Stimulated activated CD4-positive, alpha-beta T cell treated with anti-CD3 and anti-CD28 coated beads, Interleukin-4, amount 100 ng/mL, for 48 hours (primary cell): ENCODE measurements at places on chromosomes 4 and X.

DNA sequence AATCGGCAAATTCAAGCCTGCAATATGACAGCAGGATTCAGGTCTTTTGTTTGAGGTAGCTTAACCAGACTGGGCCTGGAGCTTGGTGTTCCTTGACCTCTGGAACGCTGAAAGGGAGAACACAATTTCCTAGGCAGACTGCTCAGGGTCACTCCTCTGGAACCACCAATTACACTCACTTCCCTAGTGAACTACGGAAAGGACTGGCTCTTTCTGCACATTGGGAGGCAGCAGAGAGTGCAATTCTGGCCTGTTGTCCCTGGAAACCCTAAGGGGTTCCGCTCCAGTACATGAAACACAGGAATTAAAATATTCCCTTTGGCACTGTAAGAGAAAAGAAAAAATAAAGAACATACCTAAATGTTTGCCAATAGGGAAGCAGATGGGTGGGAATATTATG, 58.6 kb downstream of the GPC3 start:
- DNase-seq, result no peak

GRCh38 chr4:38284294-38285030, 324.3 kb downstream of the PTTG2 start:
- no peak for DNase-seq

- no peak for DNase-seq
These were observed 4.4 kb downstream of the GSPT2 start for GRCh38 chrX:51747671-51748070.

GRCh38 chr4:10108391-10108790, 8.2 kb downstream of the WDR1 start:
- DNase-seq, result no peak

- DNase-seq, result no peak
These were observed 59.9 kb downstream of the C4orf51 start for GRCh38 chr4:145739845-145740244.

- no peak for DNase-seq
These were observed 148.2 kb downstream of the FAM47B start for GRCh38 chrX:35090801-35091200.

GRCh38 chrX:2370456-2370855, 130.3 kb downstream of the DHRSX start:
- DNase-seq, result no peak

- DNase-seq, result no peak
These were observed 66.3 kb downstream of the ZFYVE28 start for GRCh38 chr4:2352171-2352570.

GRCh38 chr4:47667552-47667951, 170.3 kb downstream of the CORIN start:
- no peak for DNase-seq

DNA sequence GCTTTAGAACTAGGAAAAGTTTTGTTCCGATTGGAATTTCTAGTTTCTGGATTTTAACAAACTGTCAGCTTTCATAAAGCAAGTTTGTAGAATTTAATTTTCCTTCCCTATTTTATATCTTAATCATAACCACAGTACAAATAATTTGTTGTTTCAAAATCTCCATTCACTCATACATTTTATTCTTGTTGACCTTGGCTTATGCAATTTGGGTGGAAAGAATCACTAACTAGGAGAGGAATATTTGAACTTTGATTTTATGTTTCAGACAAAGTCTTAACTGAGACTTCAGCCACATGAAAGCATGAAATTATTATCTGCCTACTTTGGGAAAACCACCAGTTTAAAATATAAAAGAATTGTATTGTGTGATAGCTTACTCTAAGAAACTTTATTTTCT, 427.9 kb downstream of the SPRY1 start:
- no peak for DNase-seq

GRCh38 chr4:107619731-107620130, 100.3 kb downstream of the PAPSS1 start:
- no peak for DNase-seq

- no peak for DNase-seq
These were observed 464.9 kb downstream of the GRXCR1 start for GRCh38 chr4:43357252-43357974.

- no peak for DNase-seq
These were observed 6.9 kb upstream of the HDAC6 start for GRCh38 chrX:48794911-48795515.

DNA sequence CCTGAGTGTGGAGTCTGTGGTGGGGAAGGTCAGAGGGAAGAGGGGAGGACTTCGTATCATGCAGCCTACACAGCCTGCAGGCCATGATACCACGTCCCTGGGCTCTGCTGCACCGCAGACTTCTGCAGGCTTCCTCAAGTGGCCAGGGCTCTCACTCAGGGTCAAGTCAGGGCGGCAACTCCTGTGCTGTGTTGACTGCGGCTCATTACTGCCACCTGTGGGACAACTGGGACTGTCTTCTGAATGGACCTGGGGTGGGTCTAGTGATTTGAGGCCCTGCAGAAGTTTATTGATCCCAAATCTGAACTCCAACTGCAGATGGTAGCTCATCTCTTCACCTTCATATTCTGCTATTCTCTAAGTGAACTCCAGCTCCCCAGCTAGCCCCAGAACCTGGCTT, 167.1 kb downstream of the NSUN7 start:
- DNase-seq, result peak; percentile 55

GRCh38 chr4:153152501-153153338, 51.5 kb upstream of the TRIM2 start:
- peak; percentile 74 for DNase-seq

DNA sequence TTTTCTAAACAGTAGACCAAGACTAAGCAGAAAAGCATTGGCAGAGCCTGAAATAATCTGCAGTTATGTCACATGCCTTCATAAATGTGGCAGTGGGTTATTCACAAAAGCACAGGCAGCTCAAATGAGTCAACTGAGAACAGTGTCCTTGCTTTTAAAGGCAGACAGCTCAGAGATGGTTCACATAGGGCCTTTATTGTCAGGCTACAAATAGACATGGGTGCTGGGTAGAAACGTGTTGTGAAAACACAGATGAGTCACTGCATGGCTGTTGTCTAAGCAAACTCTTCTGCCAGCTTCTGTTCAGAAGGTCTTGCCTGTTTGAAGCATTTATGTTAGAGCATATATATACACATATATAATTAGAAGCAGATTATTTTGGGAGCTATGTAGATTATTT, 118.0 kb downstream of the SLC4A4 start:
- DNase-seq, result no peak

- DNase-seq, result no peak
These were observed 61.6 kb upstream of the DMD start for GRCh38 chrX:33272986-33273385.

- DNase-seq, result no peak
These were observed 55.1 kb downstream of the NAF1 start for GRCh38 chr4:163111588-163111987.

GRCh38 chr4:174260099-174260498, 23.4 kb downstream of the FBXO8 start:
- no peak for DNase-seq

GRCh38 chrX:134375691-134376090, 84.3 kb upstream of the HPRT1 start:
- no peak for DNase-seq

- no peak for DNase-seq
These were observed 1049.2 kb upstream of the INTU start for GRCh38 chr4:126583509-126583908.

DNA sequence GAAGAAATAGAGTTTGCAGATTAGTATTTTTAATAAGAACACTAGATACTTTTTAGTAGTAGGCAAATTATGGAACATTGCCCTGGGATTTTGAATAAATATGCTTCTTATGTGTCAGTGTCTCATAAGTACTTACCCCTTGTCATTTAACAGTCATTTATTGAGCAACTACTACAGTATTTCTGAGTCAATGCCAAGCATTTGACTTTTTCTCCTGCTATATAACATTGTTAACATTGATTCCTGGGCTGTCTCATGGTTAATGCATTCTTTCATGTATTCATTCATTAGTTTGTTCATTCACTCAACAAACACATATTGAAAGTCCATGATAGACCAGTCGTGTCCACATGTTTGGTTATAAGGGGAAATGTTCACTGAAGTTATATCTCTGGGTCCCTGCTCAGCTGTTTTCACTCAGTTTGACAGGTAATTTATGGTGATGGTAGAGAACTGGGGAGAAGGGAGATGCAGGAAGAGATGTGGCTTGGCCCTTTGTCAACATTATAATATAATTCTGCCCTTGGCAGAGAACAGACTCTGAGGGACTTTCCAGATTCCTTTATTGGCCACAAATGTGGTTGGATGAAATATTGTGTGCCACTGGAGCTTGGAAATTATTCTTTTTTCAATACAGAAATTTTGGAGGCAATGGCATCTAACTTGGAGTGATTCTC, 49.8 kb downstream of the OSTC start:
- no peak for DNase-seq
